Vagina (tissue), 2 donors: ENCODE measurements at places on chromosomes 1 and 21. TPM values are rescaled to one million over a fixed set of nuclear protein-coding genes. Genes with fewer than 3 reads are reported as not detected.

DNA sequence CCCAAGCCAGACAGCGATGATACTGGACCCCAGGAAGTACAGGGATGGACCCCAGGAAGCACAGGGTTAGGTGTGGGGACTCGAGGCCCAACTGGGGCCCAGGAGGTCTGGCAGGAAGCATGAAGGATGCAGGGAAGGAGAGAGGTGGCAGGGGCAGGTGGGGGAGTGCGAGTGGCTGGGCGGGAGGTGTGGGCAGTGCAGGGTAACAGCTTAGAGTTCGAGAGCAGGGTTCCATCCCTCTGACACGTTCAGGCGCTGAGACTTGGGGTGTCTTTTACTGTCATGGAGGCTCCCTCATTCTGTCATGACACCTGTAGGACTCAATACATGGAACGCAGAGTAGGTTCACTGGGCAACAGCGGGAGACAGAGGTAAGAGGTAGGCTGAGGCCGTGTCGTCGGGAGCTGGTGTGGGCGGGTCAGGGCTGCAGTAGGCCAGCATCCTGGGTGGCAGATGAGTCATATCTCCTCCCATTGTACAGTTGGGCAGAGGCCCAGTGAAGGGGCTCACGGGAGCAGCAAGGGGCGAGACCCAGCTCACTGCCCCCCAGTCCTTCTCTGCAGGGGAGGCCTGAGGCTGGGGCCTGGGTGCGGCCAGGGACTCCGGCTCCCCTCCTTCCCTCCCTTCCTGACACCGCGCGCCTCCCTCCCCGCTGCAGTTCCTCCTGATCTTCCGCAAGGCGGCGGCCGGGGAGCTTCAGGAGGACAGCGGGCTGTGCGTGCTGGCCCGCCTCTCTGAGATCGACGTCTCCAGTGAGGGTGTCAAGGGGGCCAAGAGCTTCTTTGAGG lies 11.6 kb upstream of the CTRC start:
- peaks cover 23% of the 10 kb centered on the region for H3K4me1 ChIP-seq
- H3K36me3 ChIP-seq = no peaks in the 10 kb centered on the region
- peak overlapping the region; percentile 50 for H3K27ac ChIP-seq
- H3K27me3 ChIP-seq = no peaks in the 10 kb centered on the region

GRCh38 chr1:58745117-58745516 lies 38.7 kb downstream of the JUN start:
- DNase-seq = no peak
- H3K27me3 ChIP-seq = no peaks in the 10 kb centered on the region
- no peak overlapping the region for H3K27ac ChIP-seq
- H3K36me3 ChIP-seq = no peaks in the 10 kb centered on the region
- no peaks in the 10 kb centered on the region for H3K4me1 ChIP-seq

- no peaks in the 10 kb centered on the region for H3K27me3 ChIP-seq
- H3K4me3 ChIP-seq = no peak overlapping the region
- peak; percentile 94 for DNase-seq
These were observed 5.6 kb downstream of the OSBPL9 start for GRCh38 chr1:51622455-51622913.

DNA sequence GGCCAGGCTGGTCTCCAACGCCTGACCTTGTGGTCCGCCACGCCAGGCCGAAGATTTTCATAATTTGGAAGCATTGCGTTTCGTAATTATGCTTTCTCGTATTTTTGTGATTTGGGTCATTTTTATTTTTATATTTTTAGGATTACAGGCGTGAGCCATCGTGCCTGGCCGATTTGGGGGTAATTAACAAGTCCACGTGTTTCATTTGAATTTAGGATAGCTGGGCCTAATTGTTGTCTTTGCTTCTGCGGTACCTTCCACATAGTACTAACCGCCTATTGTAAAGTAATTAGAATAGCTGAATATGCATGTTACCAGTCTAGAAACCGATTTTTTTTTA lies 1.0 kb downstream of the RCC1 start:
- no peak for DNase-seq
- peaks cover 42% of the 10 kb centered on the region for H3K36me3 ChIP-seq
- no peaks in the 10 kb centered on the region for H3K27me3 ChIP-seq
- peak overlapping the region; percentile 82 for H3K4me3 ChIP-seq

DNA sequence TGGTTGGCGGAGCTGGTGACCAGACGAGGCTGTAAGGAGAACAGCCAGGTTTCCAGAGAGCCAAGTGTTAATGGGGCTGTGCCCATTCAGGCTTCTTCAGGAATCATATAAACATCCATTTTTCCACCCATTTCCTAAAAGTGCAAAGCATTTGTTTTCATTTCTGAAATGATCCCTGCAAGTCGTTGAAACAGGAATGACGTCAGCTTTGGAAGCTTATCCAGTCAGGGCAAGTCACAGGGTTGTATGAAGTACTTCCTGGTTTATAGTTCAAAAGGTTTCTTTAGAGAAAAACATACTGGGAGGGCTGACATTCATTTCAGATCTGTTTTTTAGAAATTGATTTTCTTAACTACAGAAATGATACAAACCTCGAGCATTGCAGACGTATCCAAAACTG lies 29.2 kb downstream of the IGSF5 start:
- H3K4me1 ChIP-seq = peaks cover 8% of the 10 kb centered on the region
- H3K27ac ChIP-seq = no peak overlapping the region
- no peaks in the 10 kb centered on the region for H3K36me3 ChIP-seq
- no peaks in the 10 kb centered on the region for H3K27me3 ChIP-seq

DNA sequence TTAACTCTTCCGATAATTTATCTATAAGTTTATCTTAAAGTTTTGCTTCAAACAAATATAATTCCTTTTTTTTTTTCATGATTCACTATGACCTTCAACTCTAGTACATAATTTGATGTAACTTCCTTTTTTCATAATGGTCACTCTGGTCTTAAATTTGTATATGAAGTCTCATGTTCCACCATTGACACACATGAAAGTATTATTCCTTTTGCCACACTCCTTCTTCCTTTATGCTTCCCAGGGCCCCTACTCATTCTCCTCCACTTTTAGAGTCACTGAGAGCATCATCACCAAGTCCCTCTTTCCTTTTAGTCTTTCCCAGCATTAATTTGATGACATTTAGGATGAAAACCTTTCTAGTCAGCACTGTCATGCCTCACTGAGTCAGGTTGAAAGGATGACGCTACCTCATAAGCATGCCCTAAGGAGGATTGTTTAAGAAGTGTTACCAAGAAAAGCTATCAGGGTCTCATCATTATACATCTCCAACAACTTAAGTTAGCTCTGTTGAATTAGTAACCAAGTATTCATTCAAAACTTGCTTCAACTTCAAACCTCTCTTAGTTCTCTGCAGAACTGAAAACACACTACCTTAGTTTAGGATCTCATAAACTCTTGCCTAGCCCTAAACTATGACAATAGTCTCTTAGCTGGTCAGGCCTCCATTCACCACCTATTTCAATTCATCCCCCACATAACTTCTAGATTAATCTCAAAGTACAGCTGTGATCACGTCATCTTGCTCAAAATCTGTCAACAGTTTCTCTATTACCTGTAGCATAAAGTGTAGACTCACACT lies 14.5 kb downstream of the AUNIP start:
- H3K27me3 ChIP-seq = no peaks in the 10 kb centered on the region
- no peaks in the 10 kb centered on the region for H3K36me3 ChIP-seq
- DNase-seq = no peak
- H3K27ac ChIP-seq = no peak overlapping the region

- no peaks in the 10 kb centered on the region for H3K36me3 ChIP-seq
- peaks cover 9% of the 10 kb centered on the region for H3K4me1 ChIP-seq
- H3K4me3 ChIP-seq = no peak overlapping the region
- no peak for DNase-seq
These were observed 18.2 kb downstream of the EPHB2 start for GRCh38 chr1:22728751-22729399.

- H3K27me3 ChIP-seq = no peaks in the 10 kb centered on the region
- H3K36me3 ChIP-seq = no peaks in the 10 kb centered on the region
- no peaks in the 10 kb centered on the region for H3K4me1 ChIP-seq
- H3K27ac ChIP-seq = no peak overlapping the region
- H3K4me3 ChIP-seq = no peak overlapping the region
These were observed 100.5 kb downstream of the GIPC2 start for GRCh38 chr1:78146205-78146771.

- no peaks in the 10 kb centered on the region for H3K4me1 ChIP-seq
- no peaks in the 10 kb centered on the region for H3K36me3 ChIP-seq
- H3K27me3 ChIP-seq = no peaks in the 10 kb centered on the region
- no peak overlapping the region for H3K27ac ChIP-seq
- no peak overlapping the region for H3K4me3 ChIP-seq
- DNase-seq = no peak
These were observed 124.8 kb downstream of the AK5 start for GRCh38 chr1:77406661-77407060.

- no peak overlapping the region for H3K4me3 ChIP-seq
- DNase-seq = no peak
- H3K27ac ChIP-seq = no peak overlapping the region
- peaks cover 19% of the 10 kb centered on the region for H3K4me1 ChIP-seq
- no peaks in the 10 kb centered on the region for H3K36me3 ChIP-seq
These were observed 22.4 kb upstream of the ADGRB2 start for GRCh38 chr1:31786366-31787060.

- H3K36me3 ChIP-seq = no peaks in the 10 kb centered on the region
- no peaks in the 10 kb centered on the region for H3K27me3 ChIP-seq
- DNase-seq = no peak
- H3K4me1 ChIP-seq = no peaks in the 10 kb centered on the region
- no peak within 1 kb of the TSS for H3K4me3 ChIP-seq
- H3K27ac ChIP-seq = no peak within 1 kb of the TSS
These were observed at the start of gene SELE for GRCh38 chr1:169733924-169734323. SELE (minus strand) TSS chr1:169734079; CDS start chr1:169733612, 467 bp downstream.

GRCh38 chr1:208349694-208350330 lies 105.6 kb upstream of the PLXNA2 start:
- H3K4me1 ChIP-seq = no peaks in the 10 kb centered on the region
- no peaks in the 10 kb centered on the region for H3K27me3 ChIP-seq
- H3K36me3 ChIP-seq = no peaks in the 10 kb centered on the region
- no peak overlapping the region for H3K27ac ChIP-seq
- H3K4me3 ChIP-seq = no peak overlapping the region

- H3K36me3 ChIP-seq = no peaks in the 10 kb centered on the region
- no peak overlapping the region for H3K4me3 ChIP-seq
- H3K27me3 ChIP-seq = no peaks in the 10 kb centered on the region
- H3K27ac ChIP-seq = no peak overlapping the region
- no peak for DNase-seq
These were observed 2.7 kb downstream of the GIPC2 start for GRCh38 chr1:78048446-78048845.

DNA sequence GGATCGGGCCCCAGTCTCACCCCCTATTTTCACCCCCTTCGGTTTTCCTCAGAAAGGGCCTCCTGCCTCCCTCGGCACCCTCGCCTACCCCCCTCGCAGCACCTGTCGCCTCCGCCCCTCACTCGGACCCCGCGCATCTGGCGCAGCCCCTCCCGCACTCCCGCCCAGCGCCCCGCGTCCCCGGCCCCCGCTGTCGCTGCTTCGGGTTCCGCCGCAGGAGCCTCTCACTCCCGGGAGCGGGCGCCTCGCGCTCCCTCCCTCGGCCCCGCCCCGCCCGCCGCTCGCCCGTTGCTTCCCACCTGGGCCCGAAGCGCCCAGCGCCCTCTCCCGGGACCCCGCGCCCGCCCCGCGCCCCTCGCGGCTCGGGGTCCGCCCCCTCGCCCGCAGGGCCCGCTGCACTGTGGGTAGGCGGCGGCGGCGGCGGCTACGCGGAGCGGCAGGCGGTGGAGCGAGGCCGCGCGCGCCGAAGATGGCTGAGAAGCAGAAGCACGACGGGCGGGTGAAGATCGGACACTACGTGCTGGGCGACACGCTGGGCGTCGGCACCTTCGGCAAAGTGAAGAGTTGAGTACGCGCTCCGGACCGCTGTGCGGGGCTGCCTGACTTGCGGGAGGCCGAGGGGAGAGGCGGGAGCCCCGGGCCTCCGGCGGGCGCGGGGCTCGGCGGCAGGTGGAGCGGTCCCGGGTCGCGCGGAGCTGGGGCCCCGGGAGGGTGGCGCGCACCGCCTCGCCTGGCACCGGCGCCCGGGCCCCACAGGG lies at the start of gene PRKAA2:
TSS of gene PRKAA2 (plus strand) at position 396 of the 758 bp plus-strand sequence. CDS start at position 470, 74 bp downstream.
- peak within 1 kb of the TSS; percentile 72 for H3K4me3 ChIP-seq
- no peaks in the 10 kb centered on the region for H3K36me3 ChIP-seq
- no peak for DNase-seq
- peaks cover 17% of the 10 kb centered on the region for H3K4me1 ChIP-seq

DNA sequence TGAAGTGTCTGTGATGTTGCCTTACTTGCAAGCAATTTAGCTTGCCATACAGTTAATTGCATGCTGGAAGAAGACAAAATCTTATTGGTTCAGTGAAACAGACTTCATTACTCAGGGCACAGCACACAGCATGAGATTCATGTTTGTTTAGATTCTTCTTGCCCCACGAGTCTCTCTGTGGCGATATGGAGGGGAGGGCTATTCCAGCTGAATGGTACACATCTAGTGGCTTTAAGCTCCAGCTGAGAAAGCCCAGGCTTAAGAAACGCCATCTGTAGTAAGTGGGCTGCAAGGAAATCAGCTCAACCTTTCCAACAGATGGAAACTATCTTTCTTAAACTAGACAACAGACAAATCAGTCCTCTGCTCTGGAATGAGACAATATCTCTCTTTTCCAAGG lies 1022.0 kb downstream of the NCAM2 start:
- DNase-seq = no peak
- no peaks in the 10 kb centered on the region for H3K36me3 ChIP-seq
- H3K27ac ChIP-seq = no peak overlapping the region
- H3K4me1 ChIP-seq = no peaks in the 10 kb centered on the region
- H3K4me3 ChIP-seq = no peak overlapping the region

- no peaks in the 10 kb centered on the region for H3K36me3 ChIP-seq
- DNase-seq = no peak
- peaks cover 21% of the 10 kb centered on the region for H3K4me1 ChIP-seq
- H3K27ac ChIP-seq = peak overlapping the region; percentile 1
- H3K4me3 ChIP-seq = no peak overlapping the region
- no peaks in the 10 kb centered on the region for H3K27me3 ChIP-seq
These were observed 2.3 kb upstream of the MED18 start for GRCh38 chr1:28326515-28326914.

DNA sequence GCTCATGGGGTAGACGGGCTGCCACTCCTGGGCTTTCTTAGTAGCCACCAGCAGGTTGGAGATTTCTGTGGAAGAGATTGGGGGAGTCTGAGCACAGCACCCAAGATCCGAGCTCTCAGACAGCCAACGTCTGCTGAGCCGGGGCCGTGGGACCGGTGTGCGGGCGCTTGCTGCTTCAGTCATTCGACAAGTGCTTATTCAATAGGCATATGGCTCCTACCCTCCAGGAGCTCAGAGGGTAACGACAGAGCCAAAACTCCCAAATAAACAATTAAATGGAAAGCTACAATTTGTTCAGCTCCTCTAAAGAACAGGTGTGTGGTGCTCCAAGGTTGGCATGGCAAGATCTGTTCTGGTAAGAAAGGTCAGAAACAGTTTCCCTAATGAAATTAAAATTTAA lies 106.0 kb downstream of the RAVER2 start:
- no peaks in the 10 kb centered on the region for H3K4me1 ChIP-seq
- peak; percentile 58 for DNase-seq
- peaks cover 67% of the 10 kb centered on the region for H3K36me3 ChIP-seq
- no peak overlapping the region for H3K4me3 ChIP-seq

- no peak overlapping the region for H3K27ac ChIP-seq
- no peak for DNase-seq
- H3K36me3 ChIP-seq = no peaks in the 10 kb centered on the region
- H3K27me3 ChIP-seq = no peaks in the 10 kb centered on the region
These were observed 3.0 kb upstream of the KCND3 start for GRCh38 chr1:111992476-111992875.

The C1QTNF12 gene
- not detected for total RNA-seq

The MATN1 gene
- 0.49 TPM for total RNA-seq

The SMIM12 gene
- total RNA-seq = 36.6 TPM
